Putamen (tissue), 1 donor: ENCODE measurements at places on chromosomes 7 and 10.

DNA sequence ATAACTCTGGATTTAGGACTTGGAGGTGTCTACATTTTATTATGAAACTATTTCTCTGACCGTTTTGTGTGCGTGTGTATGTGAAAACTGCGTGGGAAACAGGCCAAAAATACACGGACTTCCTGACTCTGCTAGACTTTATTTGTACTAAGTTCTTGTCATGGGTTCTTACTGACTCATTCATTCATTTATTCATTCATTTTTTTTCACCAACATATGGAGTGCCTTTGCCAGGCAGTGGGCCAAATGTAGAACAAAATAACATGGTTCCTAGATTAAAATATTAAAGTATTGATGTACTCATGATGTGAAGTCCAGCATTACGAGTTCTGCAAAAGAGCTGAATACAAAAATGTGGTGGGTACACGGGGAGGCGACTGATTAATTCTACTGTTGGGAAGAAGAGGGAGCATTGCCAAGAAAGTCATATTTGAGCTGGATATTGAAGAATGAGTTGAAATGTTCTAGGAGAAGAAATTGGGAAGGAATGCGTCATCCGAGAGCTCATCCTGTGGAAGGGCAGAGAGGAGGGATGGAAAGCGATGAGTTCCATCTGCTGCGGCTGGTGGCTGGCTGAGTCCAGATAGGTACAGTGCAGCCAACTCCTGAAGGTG lies 24.6 kb downstream of the CACNB2 start:
- no peak for DNase-seq

GRCh38 chr10:25934621-25935139 lies 651 bp downstream of the MYO3A start:
- DNase-seq = peak; percentile 10

- no peak for DNase-seq
Observed at GRCh38 chr7:73435471-73436009, 2.0 kb downstream of the FZD9 start.

DNA sequence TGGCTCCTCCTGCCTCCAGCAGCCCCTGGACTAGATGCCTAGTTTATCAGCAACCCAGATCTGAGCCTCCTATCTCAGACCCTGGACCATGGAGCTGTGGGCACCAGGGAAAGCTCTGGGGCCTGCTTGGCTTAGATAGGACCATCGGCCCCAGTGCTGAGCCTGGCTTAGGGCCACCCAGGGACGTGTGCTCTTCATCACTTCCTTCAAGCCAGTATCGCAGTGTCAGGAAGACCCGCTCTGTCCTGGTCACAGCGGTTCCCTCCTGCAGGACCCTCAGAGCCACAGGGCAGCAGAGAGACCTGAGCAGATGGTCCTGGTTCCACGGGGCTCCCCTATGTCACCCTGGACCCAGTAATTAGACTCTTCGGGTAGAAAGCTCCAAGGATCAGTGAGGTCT lies 105.7 kb upstream of the FAM20C start:
- no peak for DNase-seq

DNA sequence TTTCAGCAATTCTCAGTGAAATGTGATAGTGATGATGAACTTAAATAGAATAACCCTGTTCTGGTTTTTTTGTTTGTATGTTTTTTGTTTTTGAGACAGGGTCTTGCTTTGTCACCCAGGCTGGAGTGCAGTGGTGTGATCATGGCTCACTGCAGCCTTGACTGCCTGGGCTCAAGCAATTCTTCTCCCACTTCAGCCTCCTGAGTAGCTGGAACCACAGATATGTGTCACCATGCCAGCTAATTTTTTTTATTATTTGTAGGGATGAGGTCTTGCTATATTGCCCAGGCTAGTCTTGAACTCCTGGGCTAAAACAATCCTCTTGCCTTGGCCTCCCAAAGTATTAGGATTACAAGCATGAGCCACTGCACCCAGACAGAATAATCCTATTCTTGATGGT lies 14.3 kb upstream of the COL17A1 start:
- no peak for DNase-seq

DNA sequence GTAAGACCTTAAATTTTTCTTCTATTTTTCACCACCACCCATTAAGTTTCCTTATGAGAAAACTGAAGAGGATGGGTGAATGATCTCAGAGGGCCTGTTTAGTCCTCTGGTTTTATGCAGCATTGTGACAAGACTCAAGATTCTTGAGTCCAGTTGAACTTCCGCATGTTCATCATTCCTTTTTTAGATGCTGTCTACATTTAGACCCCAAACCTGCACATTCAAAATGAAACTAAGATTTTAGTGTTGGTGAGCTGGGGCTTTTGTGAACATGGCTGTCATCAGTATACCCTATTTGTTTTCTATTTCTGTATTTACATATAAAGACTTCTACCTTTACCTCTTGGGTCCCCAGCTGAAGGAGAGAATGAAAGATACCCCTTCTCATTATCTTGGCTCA lies 31.1 kb downstream of the NET1 start:
- DNase-seq = no peak

- DNase-seq = no peak
Observed at GRCh38 chr7:123724817-123725253, 24.0 kb downstream of the WASL start.
